Stimulated activated CD4-positive, alpha-beta T cell treated with anti-CD3 and anti-CD28 coated beads, Interleukin-4, amount 100 ng/mL, for 4 hours (primary cell): ENCODE measurements at places on chromosomes 11 and 22.
A peak's percentile ranks its signal among the peaks of the same experiment; 100 is the strongest.

DNA sequence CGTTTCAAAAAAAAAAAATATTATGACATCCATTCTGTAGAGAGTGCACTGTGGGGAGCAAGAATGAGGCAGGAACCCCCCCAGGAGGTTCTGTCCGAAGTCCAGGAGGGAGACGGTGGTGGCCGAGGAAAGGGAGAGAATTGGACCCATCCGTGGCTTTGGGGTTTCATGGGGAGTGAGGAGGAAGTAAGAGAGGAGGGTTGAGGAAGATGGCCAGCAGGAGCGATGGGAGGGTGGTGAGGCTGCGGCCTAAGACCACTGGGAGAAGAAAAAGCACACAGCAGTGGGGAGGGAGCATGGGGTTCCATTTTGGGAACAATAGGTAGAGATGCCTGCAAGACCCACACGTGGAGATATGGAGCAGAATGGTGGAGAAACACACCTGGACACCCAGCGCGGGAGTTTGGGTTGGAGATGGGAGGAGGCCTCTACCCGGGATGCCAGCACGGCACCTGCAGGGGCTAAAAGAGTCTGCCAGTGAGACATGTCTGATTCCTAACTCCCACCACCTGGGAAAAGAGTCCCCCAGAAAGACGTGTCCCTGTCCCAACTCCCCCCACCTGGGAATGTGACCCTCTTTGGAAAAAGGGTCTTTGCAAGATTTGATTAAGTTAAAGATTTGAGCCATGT, 72.5 kb upstream of the SHANK2 start:
- no peak for DNase-seq

- DNase-seq = no peak
These were observed 26.8 kb upstream of the RAG1 start for GRCh38 chr11:36540998-36541397.

DNA sequence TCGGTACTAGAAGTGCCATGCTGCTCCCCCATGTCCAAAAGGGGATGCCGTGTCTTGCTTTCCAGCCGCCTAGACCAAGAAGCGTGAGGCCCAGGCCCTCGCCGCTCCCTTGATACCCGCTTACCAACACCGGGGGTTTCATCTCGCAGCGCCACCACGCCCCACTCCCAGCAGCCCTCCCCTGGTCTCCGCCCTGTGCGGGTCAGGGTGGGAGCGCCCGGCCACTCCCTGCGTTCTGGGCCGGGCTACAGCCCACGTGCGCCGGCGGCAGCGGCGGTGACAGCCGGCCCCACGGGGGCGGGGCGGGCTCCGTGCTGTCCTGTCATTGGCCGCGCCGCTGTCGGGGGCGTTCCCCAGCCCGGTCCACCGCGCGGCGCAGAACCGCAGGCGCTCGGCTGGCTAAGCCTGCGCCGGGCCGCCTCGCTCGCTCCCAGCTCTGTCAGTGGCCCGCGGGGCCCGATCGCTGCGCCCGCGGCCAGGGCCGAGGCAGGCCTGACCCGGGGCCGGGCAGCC, at the start of gene MICAL2:
Gene MICAL2 (plus strand): TSS at position 390 of the 513 bp plus-strand sequence. CDS start 51,566 bp downstream, outside the sequence.
- DNase-seq = peak; percentile 85

DNA sequence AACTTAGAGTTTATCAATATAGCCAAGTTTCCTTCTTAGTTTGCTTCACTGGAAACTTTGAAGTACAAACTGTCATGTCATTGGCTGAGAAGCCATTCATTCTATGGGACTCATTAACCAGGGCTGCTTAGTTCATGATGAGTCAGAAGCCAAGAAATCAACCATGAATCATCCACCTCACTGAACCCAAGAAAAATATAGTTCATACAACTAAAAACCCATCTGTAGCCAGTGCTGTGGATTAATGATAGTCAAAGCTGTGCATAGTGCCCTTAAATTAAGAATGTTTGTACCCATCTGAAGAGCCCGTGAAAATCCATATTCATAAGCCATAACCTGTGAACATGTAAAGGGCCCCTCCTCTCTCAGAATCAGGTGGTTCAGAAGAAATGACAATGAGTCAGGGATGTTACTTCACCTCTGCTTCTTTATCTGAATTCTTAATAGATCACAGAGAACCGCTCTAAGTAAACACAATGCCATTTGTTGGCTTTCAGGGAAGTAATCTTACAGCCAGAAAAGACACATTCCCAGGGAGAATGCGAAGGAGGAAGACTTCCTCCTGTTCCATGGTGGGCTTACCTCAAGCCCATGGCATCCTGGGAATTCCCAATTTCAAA, 25.4 kb downstream of the MMP20 start:
- no peak for DNase-seq

DNA sequence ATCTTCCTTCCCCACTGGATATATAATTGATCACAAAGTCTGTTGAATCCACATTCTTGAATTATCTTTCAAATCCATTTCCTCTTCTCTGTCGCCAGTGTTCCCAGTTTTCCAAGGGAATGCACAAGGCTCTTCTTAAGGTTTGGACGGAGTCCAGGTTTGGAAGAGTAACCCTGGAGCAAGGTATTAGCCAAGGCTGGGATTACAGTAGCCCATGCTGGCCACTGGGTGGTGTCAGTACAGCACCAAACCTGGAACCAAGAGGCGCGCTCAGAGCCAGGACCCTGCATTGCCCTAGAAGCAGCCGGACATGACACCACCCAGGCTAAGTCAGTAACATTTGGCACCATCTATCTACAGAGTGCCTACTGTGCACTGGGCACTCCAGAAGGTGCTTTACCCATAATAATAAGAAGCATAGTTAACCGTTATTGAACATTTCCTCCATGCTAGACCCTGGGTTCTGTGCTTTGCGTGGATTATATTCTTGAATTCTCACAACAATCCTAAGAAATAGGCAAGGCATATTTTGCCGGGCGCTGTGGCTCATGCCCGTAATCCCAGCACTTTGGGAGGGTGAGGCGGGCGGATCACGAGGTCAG, 48.0 kb upstream of the CLPB start:
- DNase-seq = peak; percentile 27
